ENCODE measurements at places on chromosomes 4 and X.

DNA sequence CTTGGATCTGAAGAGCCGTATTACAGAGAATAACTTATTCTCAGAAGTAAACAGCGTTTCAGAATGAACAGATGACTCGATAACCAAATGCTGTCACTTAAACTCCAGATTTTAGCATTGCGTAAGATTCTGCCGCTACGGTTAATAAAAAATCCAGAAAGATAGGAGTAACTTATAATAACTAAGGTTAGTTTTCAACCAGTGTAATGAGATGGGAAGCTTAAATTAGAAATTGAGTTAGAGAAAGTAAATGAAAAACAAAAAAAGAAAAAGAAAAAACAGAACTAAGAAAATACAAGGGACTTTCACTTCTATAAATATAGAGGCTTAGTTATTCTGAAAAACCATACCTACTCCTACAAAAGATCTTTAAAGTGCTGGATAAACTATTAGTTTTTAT lies 13.1 kb upstream of the PARM1 start:
- DNase-seq: no peak

DNA sequence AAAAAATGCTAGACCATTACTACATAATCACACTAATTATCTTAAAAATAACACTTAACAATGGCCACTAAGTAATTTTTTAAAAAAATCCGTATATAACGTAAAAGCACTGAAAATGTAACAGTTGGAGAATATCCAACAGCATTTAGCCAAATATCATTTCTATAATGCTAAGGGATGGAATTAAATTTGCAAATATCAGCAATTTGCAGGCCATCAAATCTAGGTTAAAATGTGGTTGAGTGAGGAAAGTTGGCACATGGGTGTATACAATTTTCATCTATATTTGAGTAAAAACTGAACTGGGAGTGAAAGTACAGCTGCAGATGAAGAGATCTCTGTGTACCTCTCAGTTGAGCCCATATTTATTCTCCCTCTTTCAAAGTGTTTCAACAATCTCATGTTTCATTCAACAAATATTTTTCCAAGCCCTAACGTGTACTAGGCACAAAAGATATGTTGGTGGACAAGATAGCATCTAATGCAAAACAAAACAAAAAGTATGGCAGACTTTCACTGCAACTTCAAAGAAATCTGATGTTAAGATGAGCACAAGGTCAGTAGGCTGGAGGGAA lies 63.0 kb downstream of the MBNL3 start:
- DNase-seq: no peak

- DNase-seq: no peak
Observed at GRCh38 chrX:34915463-34916225, 27.0 kb upstream of the FAM47B start.

DNA sequence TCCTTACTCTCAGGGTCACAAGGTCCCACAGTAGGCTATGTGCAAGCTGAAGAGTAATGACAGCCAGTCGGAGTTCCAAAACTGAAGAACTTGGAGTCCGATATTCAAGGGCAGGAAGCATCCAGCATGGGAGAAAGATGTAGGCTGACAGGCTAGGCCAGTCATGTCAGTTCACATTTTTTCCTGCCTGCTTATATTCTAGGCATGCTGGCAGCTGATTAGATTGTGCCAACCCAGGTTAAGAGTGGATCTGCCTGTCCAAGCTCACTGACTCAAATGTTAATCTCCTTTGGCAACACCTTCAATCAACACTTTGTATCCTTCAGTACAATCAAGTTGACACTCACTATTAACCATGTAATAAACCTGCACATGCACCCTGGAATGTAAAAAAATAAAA lies 960.9 kb upstream of the HS3ST1 start:
- DNase-seq: no peak

DNA sequence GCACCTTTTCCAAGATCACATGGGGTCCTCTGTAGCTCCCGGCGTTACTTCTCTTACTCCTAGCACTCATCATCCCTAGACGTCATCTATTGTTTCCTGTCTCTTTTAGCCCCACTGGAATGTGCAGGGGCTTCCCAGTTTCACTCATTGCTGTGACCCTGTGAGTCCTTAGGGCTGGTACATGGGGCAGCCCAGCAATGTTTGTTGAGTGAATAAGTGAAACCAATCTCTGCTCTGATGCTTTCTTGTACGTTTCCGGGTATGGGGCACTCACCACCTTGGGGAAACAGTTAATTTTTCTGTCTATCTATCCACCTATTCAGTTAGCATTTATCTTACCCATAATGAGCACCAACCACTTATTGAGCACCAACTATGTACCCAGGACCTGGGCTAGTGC lies 16.1 kb downstream of the MSX1 start:
- DNase-seq: no peak

GRCh38 chr4:142940425-142941330 lies 94.6 kb upstream of the INPP4B start:
- no peak for DNase-seq

GRCh38 chrX:111110098-111110775 lies 14.2 kb downstream of the PAK3 start:
- DNase-seq: no peak

GRCh38 chr4:139523076-139523475 lies 32.9 kb downstream of the SETD7 start:
- DNase-seq: no peak

GRCh38 chr4:39568805-39569204 lies 41.6 kb upstream of the UGDH start:
- no peak for DNase-seq

DNA sequence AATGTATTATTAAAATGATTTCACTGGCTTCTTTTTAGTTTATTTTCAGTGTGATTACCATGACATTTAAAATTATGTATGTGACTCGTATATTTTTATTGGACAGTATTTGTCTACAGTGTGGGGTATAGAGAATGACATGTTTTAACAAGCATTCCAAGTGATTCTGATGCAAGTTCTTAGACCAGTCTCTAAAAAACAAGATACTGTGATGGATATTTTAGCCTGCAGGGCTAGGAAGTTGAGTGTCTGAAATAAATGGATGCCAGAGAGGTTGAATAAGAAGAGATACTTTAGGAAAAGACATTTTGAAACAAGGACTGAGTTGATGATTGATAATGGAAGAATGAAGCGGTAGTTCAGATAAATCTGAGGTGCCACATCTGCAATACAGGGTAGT lies 3.5 kb upstream of the MAD2L1 start:
- no peak for DNase-seq

- DNase-seq: no peak
Observed at GRCh38 chrX:26922278-26922677, 540.9 kb downstream of the PPP4R3C start.

DNA sequence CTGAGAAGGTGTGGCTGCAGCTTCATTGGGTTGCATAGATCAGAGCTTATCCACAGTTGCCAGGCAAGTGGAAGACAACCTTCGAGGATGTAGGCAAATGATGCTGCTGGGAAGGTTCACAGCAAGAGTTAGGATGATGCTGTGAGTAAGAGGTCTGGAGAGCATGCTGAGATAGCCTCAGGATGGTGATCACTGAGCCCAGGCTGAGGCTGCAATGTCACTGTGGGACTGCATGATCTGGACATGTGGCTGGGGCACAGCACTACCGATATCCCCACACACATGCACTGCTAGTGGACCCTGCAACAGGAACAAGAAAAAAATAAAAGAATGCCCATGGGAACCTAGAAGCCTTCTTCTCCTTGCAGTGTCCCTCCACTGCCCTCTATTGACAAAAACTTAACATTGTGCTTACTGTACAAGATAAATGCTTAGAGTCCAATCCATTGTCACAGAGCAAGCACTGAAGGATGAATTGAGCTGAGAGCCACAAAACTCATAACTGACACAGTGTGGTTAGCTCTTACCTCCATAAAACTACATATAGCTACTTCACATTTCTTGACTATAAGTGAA lies 105.6 kb downstream of the CNKSR2 start:
- DNase-seq: no peak

- no peak for DNase-seq
Observed at GRCh38 chr4:107951551-107951950, 20.2 kb downstream of the CYP2U1 start.

DNA sequence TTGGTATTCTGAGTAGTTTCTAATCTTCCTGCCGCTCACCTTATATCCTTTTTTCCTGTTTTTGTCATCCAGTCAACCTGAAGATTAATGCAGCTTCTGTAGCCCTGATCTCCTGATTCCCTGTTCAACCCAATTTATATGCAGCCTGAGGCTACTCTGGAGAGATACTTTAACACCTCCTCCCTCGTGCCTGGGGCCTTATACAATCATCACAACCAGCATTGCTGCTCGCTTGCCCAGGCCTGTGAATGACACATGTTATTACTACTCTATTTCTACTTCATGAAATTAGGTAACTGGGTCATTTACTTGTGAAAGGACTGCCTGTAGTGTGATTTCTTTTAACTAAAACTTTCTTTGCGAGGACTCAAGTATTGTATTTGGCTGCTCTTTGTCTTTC lies 33.7 kb upstream of the WDR17 start:
- no peak for DNase-seq

DNA sequence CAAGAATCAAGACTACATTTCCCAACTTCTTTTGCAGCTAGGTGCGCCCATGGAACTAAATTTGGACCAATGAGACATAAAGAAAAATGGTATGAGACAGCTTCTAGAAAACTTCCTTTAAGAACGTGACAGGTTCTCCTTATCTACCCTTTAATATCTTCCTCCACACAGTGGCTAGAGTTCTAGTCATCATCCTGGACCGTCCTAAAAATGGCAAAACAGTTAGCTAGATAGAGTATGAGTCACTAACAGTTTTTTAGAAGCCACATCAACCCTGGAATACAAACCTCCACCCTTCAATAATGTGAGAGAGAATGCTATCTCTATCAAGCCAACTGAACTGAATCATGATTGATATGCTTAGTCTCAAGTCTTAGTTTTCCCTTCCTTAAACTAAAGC lies 267.9 kb upstream of the SLC7A11 start:
- DNase-seq: no peak

- no peak for DNase-seq
Observed at GRCh38 chr4:156837625-156838345, 133.8 kb downstream of the PDGFC start.

DNA sequence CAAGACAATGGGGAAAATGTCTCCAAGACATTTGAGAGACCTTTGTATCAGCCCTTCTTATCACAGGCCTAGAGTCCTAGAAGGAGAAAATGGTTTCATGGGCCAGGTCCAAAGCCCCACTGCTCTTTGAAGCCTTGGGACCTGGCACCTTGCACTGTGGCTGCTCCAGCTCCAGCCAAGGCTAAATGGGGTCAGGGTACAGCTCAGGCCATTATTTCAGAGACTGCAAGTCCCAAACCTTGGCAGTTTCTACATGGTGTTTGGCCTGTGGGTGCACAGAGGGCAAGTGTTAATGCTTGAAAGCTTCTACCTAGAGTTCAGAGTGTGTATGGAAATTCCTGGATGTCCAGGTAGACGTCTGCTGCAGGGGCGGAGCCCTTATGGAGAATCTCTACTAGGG lies 28.5 kb downstream of the SHROOM3 start:
- no peak for DNase-seq

DNA sequence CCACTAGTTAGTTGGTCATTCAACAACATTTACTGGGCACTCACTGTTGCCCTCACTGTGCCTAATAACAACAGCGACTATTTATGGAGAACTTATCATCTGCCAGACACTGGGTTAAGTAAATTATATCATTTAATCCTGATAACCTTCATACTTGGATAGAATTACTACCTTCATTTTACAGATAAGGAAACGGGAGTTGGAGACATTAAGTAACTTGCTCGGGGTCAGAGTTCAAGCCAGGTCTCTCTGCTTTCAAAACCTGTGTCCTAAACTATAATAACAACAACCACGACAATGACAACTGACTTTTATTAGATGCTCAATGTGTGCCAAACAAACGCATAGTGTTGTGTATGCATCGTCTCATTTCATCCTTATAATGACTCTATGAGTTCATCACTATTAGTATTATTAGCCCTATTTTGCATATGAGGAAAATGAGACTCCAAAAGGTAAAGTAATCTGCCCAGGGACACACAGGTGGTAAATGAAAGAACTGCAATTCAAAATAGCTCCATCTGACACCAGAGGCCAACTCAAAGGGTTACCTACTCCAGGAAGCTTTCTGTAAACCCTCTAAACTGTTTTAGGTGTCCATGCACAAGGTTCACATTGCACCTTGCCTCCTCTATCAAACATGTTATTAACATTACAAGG lies 98.4 kb upstream of the ACSL4 start:
- DNase-seq: no peak

DNA sequence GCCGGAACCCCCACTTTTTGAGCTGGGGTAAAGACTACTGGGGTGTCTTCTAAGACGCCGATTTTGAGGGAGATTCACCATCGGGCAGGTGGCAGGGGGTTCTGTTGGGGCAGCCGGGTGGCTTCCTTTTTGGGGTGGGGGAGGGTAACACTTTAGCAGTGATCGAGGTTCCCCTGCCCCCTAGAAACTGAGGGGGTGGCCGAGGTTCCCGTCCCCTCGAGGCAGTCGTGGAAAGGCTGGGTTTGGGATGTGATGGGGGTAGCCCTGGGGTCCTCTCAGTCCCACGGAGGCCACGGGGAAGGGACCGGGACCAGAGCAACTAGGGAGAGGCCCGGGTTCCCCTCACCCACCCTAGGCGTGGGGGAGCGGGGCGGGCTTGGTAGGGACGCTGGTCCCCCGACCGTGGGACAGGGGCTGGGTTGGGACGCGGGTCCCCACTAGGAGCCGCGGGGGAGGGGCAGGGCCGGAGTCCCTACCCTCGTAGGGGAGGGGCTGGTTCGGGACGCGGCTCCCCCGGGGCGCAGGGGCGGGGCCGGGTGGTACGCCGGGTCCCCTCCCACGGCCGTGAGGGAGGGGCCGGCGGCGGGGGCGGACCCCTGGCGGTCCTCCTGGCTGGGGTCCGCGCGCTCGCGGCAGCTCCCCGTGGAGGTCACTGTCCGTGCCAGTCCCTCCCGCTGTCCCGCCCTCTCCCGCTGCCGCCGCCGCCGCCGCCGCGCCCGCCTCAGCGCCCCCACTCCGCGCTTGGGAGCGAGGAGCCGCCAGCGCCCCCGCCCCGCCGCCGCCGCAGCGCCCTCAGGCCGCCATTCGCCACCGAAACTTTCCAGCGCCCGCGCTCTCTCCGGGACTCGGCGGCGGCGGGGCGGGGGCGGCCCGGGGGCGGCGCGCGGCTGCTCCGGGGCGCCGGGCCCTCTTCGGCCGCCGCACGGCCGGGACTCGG lies at the start of gene TBL1X:
Gene TBL1X, plus strand, starts transcription at position 624 of the 937 bp plus-strand sequence. CDS start 188,529 bp downstream, outside the sequence.
- DNase-seq: no peak

DNA sequence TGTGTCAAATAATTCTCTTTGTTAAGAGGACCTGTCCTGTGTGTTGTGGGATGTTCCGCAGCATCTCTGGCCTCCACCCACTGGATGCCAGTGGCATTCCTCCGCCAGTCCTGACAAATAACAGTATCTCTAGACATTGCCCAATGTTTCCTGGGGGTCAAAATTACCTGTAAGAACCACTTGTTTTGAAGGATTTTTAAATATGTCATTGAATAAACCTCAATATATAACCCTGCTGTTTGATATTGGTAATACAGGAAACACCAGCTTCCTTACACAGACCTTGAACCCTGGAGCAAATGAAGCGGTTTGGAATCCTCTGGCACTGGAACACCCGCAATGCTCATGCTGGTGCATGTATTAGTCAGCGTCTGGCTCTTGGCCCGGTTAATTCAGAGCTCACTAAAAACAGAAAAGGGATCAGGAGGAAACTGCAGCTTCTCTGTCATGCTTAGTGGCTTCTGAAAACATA lies 101.3 kb downstream of the TBL1X start:
- DNase-seq: no peak

GRCh38 chr4:185033950-185034349 lies 15.7 kb downstream of the HELT start:
- DNase-seq: no peak

- DNase-seq: no peak
Observed at GRCh38 chrX:93874554-93874953, 200.5 kb downstream of the FAM133A start.

GRCh38 chr4:134634301-134634700 lies 432.7 kb upstream of the PABPC4L start:
- DNase-seq: no peak

Data from D721Med (cell line).